ENCODE measurements at places on chromosomes 6 and 20.

- DNase-seq, result no peak
Observed at GRCh38 chr6:4124351-4124750, 11.0 kb downstream of the ECI2 start.

DNA sequence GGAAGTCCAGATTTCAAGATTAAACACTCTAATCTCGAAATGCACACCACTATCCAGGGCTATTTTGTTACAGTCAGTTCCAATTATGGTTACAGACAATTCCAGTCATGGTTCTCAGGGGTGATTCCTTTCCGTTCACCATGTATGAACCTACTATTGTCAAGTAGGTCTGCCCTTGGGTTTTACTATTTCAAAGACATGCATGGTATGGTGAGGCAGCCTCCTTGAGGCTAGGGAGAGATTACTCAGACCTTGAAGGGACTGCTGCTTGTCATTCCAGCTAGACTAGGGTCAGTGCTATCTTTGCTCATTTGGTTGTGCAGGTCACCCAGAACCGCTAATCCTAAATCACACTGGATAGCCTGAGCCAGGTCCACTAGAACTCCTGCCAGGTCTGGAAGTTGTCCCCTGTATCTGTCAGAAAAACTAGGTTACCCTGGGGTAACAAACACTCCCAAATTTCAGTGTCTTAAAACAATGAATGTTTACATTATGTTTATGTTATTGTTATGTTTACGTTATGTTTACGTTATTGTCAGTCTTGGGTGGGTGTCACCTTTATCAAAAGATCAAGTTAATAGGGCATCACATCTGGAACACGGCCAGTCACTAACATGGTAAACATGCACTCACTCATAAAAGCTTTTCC lies 41.1 kb upstream of the E2F3 start:
- no peak for DNase-seq

- DNase-seq, result no peak
Observed at GRCh38 chr6:81486234-81486633, 266.2 kb downstream of the TENT5A start.

DNA sequence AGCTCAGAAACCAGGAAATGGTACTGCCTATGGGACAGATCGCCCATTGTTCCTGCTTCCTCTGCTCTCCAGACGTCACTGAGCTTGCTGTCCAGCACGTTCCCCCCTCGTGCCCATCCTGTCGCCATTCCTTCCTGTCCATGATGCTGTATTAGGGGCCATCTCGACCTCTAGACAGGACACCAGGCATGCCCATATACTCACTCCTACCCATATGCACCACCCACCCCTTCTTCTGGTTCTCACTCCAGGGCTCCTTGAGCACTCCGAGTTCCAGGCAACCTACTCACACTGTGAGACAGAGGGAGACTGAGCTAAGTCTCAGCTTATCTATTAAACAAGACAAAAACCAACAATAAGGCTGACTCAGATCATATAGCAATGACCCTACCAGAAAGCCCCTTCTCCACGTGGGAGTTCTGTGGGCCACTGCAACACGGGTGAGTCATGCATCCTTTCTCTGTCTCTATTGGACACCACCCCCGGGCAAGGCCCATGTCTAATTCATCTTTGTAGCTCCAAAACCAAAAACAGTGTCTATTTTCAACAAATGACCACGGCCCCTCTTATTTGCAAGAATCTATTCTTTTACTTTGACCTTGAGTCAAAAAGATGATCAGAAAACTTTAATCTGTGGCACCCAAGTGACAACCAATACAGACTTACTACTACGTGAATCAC lies 65.7 kb downstream of the PSMG4 start:
- DNase-seq, result no peak

- DNase-seq, result no peak
Observed at GRCh38 chr20:53734006-53734688, 140.5 kb upstream of the ZNF217 start.

GRCh38 chr20:34706912-34707784 lies 3.0 kb downstream of the TP53INP2 start:
- DNase-seq, result no peak

- DNase-seq, result no peak
Observed at GRCh38 chr20:19908576-19908975, 108.6 kb upstream of the NAA20 start.

- DNase-seq, result no peak
Observed at GRCh38 chr20:47024461-47024937, 129.9 kb downstream of the EYA2 start.

- DNase-seq, result no peak
Observed at GRCh38 chr6:134787261-134787877, 162.5 kb downstream of the ALDH8A1 start.

DNA sequence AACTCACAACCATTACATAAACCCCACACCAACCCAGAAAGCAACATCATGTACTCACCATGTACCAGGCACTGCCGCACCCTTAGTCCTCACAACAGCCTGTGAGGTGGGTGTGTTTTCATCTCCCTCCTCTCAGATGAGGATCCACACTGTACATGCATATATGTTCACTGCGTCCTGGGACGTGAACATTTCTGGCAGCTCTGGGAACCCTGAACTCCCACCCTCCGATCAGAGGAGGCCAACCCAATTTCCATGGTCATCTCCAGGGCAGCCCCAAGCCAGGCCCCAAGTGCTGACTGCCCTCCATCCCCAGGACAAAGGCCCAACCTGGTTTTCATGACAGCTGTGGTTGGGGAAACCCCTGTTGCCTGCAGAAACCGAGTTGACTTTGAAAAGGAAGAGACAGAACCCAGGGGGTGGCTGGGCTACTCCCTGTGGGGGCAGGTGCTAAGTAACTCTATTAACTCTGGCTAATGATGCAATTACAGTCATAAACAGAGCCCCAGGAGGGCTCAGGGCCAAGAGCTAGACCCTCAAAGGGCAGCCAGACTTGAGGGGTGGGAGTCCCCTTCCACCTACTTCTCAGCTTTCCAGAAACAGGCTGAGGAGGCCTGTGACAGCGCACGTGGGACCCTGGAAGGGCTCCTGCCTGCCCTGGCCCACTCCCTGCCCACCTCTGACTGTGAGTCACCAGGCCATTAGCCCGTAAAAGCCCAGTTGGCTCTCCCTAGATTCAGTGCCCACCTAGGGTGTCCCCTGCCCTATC lies 2.6 kb downstream of the TFEB start:
- DNase-seq, result no peak

DNA sequence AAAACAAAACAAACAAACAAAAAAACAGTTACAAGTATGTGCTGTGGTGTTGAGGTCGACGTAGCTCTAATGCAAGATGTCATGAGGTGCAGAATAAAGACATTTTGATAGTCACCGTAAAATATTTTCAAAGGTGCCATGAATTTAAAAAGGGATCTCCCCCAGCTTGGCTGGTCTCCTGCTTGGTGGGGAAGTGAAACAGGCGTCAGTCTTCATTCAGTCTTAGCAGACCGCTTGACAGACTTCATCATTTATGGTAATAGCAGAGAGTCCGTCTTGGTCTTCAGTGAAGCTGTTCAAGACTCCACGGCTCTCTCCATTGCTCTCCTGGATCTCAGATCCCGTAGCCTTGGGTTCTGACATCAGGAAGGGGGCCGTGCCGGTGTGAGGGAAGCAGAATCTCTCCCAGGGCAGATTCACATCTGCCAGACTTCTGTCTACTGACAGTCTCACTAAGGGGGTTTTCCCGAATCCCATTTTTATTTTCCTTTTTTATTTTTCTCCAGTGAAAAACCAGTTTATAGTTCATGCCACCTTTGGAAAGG lies 1.6 kb downstream of the SLC24A3 start:
- no peak for DNase-seq

- DNase-seq, result no peak
Observed at GRCh38 chr6:45522486-45522885, 144.8 kb upstream of the SUPT3H start.

DNA sequence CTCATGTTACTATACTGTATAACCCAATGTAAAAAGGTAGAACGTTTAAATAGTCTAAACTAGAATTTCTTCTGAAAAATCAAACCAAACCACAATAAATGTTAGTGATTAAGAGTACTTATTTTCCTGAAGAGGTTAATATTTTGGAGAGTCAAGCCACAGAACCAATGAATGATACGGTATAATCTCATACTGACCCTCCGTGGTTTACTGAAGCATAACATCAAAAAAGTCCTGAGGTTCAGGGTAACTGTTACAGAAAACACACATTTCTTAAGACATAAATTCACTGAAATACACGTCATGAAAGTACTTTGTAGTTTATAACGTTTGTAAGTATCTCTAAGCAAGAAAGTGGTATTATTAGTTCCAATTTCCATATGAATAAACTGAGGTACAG lies 28.9 kb downstream of the ESF1 start:
- no peak for DNase-seq

DNA sequence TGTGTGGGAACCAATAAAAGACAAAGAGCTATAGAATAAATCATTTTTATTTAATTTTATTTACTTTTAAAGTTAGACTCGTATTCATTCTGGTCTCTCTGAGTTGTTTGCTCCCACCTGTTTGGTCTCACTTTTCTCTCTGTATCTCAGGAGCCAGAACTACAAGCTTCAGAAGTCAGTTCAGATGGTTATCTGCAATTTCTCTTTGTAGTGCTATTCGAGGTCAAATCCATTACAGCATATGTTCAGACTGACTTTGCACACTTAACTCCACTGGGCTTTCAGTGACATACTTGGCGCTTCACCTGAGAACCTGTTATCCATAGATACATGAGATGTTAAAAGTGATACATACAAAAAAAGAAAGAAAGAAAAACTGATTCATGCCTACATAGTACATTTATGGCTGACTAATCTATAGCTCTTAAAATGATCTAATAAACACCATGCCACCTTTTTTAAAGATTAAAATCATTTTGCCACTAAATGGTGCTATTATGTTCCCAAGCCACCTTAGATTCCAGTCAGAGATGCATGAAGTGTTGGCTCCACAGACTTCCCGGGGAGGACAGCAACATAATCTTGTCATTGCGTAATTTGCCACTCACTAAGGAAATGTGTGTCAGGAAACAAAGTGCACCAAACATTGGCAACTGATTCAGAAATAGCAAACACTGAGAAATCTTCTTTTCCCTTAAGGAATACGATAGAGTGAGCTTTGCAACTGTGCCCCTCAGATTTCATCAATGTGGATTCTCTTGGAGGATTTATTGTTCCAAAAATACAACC lies 396.7 kb downstream of the HACE1 start:
- DNase-seq, result no peak

- DNase-seq, result no peak
Observed at GRCh38 chr6:32204268-32204715, 11.8 kb upstream of the GPSM3 start.

- no peak for DNase-seq
Observed at GRCh38 chr6:34315780-34316179, 67.0 kb upstream of the SMIM29 start.

- no peak for DNase-seq
Observed at GRCh38 chr6:85078058-85078457, 313.7 kb upstream of the TBX18 start.

DNA sequence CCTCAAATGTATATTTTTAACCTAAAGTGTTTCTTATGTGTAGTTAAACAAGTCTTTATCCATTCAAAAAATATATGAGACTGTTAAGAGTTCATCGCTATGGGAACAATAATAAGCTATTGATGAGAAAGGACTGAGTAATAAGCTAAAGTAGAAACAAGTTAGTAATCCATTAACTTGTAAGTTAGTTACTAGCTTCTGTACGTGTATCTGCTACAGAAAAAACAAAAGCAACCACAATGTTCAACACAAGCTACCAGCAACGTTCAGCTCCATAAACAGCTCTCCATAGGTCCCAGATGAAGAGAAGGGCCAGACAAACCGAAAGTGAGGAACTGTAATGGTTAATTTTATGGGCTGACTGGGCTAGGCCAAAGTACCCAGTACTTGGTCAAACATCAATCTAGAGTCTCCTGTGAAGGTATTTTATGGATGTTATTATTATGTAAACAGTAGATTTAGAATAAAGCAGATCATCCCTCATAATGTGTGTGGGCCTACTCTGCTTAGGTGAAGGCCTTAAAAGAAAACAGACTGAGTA lies 33.8 kb upstream of the FAM135A start:
- no peak for DNase-seq

DNA sequence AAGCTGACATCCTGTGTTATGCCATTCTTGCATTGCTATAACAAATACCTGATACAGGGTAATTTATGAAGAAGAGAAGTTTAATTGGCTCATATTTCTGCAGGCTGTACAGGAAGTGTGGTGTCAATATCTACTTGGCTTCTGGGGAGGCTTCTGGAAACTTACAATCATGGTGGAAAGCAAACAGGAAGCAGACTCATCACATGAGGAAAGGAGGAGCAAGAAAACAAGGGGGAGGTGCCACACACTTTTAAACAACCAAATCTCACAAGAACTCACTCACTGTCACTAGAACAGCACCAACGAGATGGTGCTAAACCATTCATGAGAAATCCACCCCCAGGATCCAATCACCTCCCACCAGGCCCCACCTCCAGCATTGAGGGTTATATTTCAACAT lies 143.1 kb upstream of the GGTLC1 start:
- no peak for DNase-seq

GRCh38 chr6:144219056-144219685 lies 66.0 kb upstream of the UTRN start:
- DNase-seq, result no peak

GRCh38 chr6:140414966-140415620 lies 1040.6 kb upstream of the CITED2 start:
- no peak for DNase-seq

- no peak for DNase-seq
Observed at GRCh38 chr20:6100246-6100645, 22.6 kb downstream of the FERMT1 start.

GRCh38 chr20:63134201-63134612 lies 81.7 kb downstream of the YTHDF1 start:
- no peak for DNase-seq

All from stimulated activated CD4-positive, alpha-beta T cell treated with anti-CD3 and anti-CD28 coated beads, Interleukin-1b, Interleukin-23, amount 100 ng/mL, for 1 hour (primary cell).